ENCODE measurements at places on chromosomes 12 and 14.

DNA sequence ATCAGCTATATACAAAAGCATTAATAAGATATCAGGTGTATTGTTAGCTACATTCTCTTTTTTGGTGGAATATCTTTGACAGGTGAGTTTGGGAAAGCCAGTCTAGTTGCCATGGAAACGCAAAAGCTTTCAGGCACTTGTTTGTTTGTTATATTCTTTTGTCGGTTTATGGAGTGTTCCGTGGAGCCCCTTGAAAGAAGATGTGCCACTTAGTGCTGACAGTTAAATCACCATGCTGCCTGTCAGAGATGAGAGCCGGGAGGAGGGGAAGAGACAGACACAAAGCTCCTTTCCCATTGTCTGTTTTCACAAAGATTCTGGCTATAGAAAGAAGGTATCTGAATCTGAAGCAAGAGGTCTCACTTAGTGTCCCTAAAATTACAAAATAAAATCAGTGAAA, 170.8 kb downstream of the SNAPC1 start:
- DNase-seq, result no peak

GRCh38 chr14:59464486-59465315, 479 bp downstream of the GPR135 start:
- DNase-seq, result peak; percentile 31

GRCh38 chr12:79420146-79420618, 270.6 kb downstream of the PAWR start:
- no peak for DNase-seq

DNA sequence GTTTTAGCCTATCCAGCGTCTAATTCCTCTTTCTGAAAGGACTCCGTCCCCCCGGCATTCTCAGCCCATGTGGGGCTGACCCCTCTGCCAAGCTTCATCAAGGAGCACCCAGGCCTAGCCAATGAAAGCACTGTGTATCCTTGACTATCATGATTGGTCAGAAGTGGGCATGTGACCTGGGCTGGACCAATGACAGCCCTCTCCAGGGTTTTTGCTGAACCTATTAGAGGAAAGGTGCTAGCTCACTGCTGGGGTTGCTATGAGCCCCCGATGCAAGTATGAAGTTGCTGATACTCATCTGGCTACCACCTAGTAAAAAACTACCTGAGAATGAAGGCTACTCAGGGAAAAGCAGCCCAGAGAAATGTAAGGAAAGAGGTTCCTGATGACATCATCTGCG, 68.1 kb downstream of the LRRC74A start:
- no peak for DNase-seq

- no peak for DNase-seq
These were observed 38.5 kb upstream of the GALNT9 start for GRCh38 chr12:132367852-132368251.

Measured in activated T-helper 1 cell treated with anti-CD3 and anti-CD28 coated beads, Interleukin-2, amount 50 U/mL, for 16 hours (primary cell).